ENCODE measurements at places on chromosomes 3 and 15. TPM values are rescaled to one million over a fixed set of nuclear protein-coding genes. Genes with fewer than 3 reads are reported as not detected.

The GOLGA8T gene
- total RNA-seq: not detected

The AADAC gene
- not detected for total RNA-seq

The OR5H6 gene
- total RNA-seq: not detected

The WDR49 gene
- total RNA-seq: 9.9 TPM

All from esophagus muscularis mucosa (tissue), 4 donors.